ENCODE measurements at places on chromosomes 1 and 21.

- no peak for DNase-seq
Observed at GRCh38 chr1:64984106-64984505, 17.8 kb upstream of the JAK1 start.

DNA sequence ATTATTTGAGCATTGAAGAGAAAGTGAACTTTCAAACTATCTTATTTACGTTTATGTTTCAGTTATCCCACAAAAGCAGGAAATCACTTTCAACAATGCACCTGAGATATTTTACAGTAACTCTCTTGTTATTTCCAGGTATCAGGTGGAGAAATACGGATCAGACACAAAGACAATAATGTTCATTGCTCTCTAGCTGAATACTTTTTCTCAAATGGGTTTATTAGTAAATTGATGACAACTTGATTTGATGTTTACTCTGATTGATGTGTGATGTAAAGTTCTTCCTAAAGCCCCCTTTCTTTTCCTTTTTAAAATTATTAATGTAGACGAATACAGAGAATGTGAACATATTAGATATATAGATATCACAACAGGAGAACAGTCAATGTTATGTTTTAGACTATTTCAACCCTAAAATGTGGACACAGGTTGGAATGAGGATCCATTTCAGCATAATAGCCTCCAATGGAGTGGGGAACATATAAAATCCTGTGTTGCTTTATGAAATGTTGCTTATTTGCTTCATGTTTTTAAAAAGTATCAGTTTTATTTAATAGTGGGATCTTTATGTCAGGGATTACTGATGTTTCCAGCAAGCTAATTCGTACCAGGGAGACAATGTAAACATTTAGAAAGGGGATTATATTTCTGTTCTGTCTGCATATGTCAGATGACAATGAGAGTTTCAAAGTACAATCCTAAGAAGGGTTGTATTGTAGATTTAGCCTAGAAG lies 1522.3 kb upstream of the TPTE start:
- no peak for DNase-seq

- no peak for DNase-seq
Observed at GRCh38 chr1:25099343-25099951, 132.9 kb downstream of the SYF2 start.

DNA sequence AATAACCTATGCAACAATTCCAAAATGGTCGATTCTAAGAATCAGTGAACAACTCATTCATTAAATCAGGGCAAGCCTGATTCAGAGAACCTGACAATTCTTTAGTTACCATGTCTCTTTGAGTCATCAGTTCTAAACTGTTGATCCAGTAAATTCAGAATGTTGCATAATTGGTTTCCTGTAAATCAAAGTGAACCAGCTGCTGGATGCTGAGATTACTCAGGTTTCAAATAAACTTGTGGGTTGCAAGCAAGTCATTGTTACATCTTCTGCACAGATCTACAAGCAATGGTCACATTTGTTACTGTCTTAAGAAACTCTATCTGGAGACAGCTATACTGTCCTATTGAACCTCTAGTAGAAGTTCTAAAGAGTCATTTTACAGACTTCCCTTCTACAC lies 16.5 kb downstream of the PLA2G2D start:
- no peak for DNase-seq

- no peak for DNase-seq
Observed at GRCh38 chr1:85611425-85611824, 30.9 kb downstream of the CCN1 start.

DNA sequence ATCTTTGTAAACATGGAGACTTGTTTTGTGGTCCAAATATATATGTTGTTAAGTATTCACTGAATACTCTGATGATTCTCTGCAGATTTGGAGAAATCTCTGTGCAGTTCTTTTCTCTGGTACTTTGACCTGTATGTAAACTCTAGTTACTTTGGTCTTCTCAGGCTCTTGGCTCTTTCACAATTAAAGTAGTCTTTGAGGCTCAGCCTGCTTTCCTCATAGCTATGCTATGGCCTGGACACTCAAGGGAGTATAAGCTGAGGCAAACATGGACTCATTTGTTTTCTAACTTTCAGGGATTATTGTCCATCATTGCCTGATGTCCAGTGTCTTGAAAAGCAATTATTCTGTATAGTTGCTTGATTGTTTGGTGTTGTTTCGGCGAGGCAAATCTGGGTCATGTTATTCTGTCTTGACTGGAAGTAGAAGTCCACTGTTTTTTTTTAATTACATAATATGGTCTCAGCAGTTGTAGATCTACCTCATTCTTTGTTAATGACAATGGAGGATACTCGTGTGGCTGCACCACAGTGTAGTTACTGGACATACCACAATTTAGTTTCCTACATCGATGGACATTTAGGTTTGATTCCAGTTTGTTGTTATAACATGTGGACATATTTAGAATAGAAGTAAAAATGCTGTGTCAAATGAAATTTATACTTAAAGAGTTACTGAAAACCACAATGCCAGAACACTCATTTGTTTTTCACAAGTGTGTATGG lies 9.2 kb downstream of the PTBP2 start:
- DNase-seq, result no peak

GRCh38 chr1:47972864-47973432 lies 24.2 kb downstream of the TRABD2B start:
- DNase-seq, result no peak

DNA sequence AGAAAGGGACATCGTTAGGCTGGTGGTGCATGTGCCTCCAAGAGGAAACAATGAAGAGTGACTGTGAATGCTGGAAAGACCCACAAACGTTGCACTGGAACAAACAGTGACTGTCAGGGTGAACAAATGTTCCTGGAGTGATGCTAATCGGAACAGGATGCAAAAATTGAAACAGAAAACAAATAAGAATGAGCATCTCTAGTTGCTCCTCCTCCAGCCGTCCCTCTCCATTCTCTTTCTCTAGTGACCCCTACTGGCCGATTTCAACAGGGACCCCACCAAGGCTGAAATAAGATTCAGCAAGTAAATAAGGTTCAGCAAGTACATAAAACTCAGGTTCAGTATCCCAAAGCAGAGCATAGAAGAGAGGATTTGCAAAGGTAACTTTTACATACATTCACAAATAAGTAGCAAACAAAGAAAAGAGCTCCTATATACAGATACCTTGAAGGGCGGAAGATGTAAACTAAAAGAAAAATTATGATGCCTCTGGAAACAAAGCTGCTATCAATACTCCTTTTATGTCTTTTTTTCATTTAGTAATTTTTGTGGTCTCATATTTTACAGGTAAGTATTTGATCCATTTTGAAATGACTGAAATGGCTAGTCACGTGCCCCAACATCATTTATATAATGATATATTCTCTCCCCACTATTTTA lies 836.1 kb upstream of the ADAMTS5 start:
- DNase-seq, result peak; percentile 1

- no peak for DNase-seq
Observed at GRCh38 chr1:108557296-108557695, 2.6 kb upstream of the EEIG2 start.

DNA sequence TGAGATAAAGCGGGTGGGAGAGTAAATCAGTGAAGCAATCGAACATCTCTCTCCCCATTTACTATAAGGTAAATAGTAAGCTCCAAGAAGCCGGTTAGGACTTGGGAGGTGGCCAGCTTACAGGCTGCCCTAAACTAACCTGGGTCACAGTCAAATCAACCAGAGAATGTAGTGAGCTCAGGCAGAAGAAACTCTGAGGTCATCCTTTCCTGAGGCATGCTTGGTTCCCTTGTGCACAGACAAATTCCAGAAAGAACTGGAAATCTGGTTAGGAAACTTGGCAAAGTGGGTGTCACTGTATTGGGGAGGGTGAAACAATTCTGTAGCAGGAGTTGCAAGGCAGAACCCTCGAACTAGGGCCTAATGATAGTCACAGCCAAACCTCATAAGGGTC lies 72.5 kb downstream of the NTMT2 start:
- no peak for DNase-seq

DNA sequence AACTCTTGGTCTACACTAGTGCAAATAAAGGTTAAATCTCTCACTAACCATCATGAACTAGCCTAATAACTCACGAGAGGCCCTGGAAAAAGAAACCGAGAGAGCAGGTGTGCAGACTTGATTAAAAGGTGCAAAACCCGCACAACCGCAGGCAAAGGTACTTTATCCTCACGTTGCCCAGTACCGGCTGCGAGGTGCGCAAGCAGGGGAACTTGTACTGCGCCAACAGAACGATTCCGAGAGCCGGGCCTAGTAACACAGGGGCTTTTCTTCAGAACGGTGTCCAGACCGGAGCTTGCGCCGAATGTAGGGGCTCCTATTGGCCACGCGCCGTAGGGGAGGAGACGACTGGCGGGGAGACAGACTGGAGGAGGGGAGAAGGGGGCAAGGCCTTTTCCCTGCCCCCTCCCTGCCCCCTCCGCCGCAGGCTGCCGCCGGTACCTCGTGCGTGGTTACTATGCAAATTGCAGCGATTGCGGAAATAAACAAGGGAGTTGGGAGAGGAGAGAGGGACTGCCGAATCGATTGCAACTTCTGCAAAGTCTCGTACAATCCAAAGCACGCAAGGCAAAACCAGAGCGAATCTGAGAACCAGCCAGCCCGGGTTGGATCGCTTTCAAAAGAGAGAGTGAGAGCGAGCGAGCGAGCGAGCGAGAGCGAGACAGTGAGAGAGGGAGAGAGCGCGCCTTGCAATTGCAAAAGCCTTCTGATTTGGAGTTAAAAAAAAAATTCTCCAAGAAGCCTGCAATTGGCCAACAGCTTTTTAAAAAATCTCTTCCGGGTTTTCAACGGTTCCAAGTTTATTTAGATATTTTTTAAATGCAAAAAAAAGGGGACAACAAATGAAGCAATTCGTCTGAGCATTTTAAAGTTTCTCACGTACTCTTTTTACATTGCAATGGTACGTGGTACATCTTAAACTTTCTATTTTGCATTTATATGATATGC lies 5.4 kb upstream of the NFIA start:
- DNase-seq, result peak; percentile 92

GRCh38 chr1:184392067-184392466 lies 5.2 kb downstream of the C1orf21 start:
- no peak for DNase-seq

DNA sequence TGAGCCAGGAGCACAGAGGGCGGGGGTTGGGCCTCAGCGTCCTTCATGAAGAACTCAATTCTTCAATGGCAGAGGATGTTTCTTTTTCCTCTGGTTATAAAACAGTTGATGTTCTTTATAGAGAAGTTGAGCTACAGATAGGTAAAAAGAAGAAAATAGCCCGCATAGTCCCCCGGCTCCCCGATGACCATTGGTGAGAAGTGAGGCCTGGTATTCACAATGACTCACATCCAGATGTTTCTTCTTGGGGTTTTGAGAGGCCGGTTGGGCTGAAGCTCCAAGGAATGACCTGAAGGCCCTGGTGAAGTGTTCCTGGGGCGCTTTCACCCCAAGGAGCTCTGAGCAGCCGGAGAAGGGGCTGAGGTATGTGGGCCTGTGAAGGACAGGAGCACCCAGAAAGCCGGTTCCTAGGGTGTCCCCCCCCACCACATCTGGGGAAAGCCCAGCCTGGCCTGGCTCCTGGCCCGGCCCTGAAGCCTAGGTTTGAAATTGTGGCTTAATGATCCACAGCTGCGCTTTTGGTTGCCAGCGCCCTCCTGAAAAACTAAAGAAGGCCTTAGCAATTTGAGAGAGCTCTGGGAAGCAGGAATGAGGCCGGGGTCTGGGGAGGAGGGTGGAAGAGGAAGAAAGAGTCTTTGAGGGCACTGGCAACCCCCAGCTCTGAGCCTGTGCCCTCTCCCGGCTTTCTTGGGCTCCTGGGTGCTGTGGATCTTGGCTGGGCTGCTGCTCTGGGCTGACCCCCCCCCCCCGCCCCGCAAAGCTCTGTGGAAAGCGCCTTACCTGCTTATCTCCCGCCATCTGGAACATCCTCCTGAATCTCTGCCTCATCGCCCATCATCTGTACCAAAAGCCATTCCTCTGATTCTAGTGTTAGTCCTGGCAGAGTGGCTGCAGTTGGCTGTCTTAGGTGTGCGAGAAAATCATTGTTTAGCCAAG lies 444.7 kb downstream of the CAMTA1 start:
- no peak for DNase-seq

DNA sequence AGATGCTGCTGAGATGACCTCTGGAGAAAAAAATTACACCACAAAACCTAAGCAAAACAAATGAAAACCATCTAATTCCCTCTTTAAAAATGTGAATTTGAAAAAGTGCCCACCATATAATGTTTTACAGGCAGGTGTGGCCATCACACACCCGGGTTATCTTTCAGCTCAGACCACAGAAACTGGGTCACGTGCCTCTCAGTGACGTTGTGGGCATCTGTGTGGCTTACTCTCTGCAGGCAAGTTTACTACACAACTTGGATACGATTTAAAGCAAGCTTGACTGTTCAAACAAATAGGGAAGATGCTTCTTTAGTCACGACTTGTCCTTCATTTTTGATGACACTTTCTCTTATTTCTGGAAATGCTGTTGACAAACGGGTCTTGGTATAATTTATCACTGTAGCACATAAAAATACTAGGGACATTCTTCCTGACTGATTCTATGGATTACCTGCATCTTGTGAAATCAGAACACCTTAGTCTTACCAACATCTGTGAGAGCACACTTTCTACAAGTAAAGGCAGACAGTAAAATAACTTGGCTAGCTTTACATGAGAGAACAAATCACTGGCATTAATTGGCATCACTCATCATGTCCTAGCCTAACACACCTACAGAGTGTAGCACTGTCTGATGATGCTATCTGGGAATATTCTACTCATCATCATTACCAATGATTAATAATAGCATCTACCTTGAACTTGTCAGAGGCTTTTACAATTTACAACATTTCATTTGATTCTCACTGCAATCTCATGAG lies 89.3 kb upstream of the EDEM3 start:
- peak; percentile 19 for DNase-seq

DNA sequence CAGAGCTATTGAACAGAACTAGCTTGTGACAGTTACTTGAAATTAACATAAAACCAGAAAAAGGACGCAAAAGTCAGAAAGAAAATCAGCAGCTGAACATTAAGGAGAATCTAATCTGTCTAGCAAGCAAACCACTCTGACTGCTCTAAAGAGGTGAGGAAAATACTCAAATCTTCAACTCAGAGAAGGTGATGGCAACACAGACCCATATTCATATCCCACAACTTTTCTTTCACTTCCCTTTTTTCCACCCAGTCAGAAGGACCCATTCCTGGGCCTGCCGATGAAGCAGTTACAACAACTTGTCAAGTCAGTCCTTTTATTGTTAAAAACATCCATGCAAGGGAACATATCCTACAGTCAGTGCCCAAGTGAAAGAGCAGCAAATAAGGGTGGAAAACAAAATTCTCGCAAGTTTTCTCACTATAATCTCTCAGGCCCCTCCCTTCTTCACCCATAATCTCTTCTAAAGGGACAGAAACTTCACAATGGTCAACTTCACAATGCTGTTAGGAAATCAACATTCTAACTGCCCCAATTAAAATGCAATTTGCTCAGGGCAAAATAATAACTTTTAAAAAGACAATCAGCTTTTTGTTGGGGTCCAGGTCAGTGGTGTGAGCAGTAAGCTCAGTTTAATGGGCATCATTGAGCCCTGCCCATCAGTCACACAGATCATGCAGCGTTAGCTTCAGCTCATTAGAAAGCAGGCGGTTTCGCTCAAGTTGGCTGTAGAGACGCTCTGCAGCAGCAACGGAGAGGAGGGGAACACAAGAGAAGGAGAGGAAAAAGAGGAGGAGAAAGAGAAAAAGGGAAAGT lies 3.6 kb upstream of the NUP210L start:
- no peak for DNase-seq

- peak; percentile 29 for DNase-seq
Observed at GRCh38 chr21:31335957-31336738, 7.9 kb downstream of the TIAM1 start.

- no peak for DNase-seq
Observed at GRCh38 chr1:45682942-45683341, 3.4 kb downstream of the GPBP1L1 start.

Data from LoVo (cell line).